ENCODE measurements at places on chromosomes 11 and 22.

DNA sequence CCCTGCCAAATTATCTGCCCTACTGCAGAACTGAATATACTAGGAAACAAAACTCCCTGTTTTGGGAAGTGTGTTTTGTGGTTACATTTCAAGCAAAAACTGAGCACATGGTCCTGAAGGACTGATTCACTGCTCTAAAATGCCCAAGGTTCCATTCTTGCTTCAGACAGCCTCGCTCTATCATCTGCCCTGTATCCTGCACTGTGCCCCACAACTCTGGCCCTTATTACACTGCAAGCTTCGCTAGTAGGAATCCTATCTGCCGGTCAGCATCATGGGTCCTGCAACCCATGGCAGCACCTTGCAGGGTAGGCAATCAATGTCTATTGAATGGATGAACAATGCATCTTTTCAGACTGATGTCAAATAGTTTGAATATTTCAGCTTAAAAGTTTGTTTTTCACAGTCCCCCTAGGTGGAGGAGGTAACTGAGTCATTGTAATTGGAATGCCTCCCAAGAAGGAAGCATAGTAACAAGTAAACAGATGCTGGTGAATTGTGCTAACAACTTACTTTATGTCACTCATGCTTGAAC, 21.3 kb downstream of the LAYN start:
- no peaks in the 10 kb centered on the region for H3K27me3 ChIP-seq
- H3K36me3 ChIP-seq, result peaks cover 25% of the 10 kb centered on the region
- no peak overlapping the region for H3K4me3 ChIP-seq
- peak overlapping the region; percentile 70 for H3K27ac ChIP-seq
- H3K4me1 ChIP-seq, result peaks cover 34% of the 10 kb centered on the region

GRCh38 chr22:33788927-33789326, 131.3 kb downstream of the LARGE1 start:
- H3K4me3 ChIP-seq, result no peak overlapping the region
- H3K36me3 ChIP-seq, result no peaks in the 10 kb centered on the region
- H3K4me1 ChIP-seq, result peaks cover 3% of the 10 kb centered on the region
- DNase-seq, result no peak

DNA sequence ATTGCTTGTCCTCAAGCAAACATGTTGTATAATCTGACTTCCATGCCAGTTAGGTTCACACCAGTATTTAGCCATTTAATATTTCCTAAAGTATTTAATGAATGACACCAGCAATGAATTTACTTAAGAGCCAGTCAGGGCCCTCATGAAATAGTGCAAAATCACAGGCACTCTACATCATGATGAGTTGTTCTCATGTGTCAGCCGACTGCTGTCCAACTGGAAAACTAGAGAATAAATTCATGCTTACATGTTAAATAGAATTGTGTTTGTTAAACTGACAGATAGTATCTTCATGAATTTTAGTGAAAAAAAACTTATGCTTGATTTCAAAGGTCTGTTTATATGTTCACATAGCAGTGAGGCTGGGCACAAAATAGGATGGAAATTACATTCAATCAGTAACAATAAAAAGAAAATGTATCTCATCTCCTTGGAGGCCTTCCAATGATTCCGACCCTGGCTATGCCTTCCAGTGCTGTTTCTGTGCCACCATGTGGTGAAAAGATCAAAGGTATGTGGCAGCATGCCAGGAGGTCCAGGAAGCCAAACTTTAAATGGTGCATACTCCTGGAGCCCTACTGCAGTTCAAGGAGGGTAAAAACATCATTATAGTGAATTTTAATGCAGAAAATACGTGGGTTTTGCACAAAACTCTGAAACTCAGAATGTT, 45.2 kb downstream of the CTSC start:
- no peak overlapping the region for H3K4me3 ChIP-seq
- no peaks in the 10 kb centered on the region for H3K27me3 ChIP-seq
- no peak overlapping the region for H3K27ac ChIP-seq
- peaks cover 6% of the 10 kb centered on the region for H3K4me1 ChIP-seq
- peak; percentile 27 for DNase-seq
- H3K36me3 ChIP-seq, result no peaks in the 10 kb centered on the region

- peaks cover 12% of the 10 kb centered on the region for H3K36me3 ChIP-seq
- no peaks in the 10 kb centered on the region for H3K27me3 ChIP-seq
- H3K4me3 ChIP-seq, result no peak overlapping the region
- DNase-seq, result no peak
- peaks cover 15% of the 10 kb centered on the region for H3K4me1 ChIP-seq
These were observed 3.9 kb downstream of the RHBDD3 start for GRCh38 chr22:29263791-29264276.

GRCh38 chr22:43720716-43721115, 91.4 kb downstream of the EFCAB6 start:
- no peaks in the 10 kb centered on the region for H3K27me3 ChIP-seq
- no peaks in the 10 kb centered on the region for H3K36me3 ChIP-seq
- H3K4me1 ChIP-seq, result no peaks in the 10 kb centered on the region

DNA sequence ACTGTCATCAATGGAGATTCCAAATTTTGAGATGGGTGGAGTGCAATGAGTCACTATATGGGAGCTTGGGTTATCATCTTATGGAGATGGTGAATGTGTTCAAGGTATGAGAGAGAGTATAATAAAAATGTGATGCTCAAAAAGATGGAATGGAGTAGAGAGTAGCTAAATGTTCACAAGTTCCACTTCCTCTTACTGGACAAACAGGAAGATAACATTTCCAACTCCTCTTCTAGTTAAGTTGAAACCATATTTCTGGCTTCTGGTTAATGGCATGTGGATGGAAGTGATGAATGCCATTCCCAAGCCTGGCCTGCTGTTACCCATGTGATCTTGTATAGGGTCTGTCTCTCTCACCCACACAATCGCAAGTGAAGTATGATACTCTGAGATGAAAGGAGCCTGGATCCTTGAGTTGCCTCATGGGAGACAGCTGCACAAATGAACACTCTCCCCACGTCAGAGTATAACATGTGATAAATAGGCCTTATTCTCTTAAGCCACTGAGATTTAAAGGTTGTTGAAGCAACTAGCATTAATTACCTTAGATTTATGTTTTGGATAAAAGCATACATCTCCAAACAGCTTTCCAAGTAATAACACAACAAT, 111.0 kb downstream of the RAB38 start:
- no peaks in the 10 kb centered on the region for H3K36me3 ChIP-seq
- H3K27ac ChIP-seq, result no peak overlapping the region
- DNase-seq, result peak; percentile 68
- no peaks in the 10 kb centered on the region for H3K27me3 ChIP-seq

GRCh38 chr11:111697933-111698371, 68.2 kb downstream of the PPP2R1B start:
- peaks cover 41% of the 10 kb centered on the region for H3K4me1 ChIP-seq
- H3K27ac ChIP-seq, result peak overlapping the region; percentile 36
- no peak overlapping the region for H3K4me3 ChIP-seq
- H3K36me3 ChIP-seq, result peaks cover 12% of the 10 kb centered on the region
- H3K27me3 ChIP-seq, result no peaks in the 10 kb centered on the region
- DNase-seq, result no peak

DNA sequence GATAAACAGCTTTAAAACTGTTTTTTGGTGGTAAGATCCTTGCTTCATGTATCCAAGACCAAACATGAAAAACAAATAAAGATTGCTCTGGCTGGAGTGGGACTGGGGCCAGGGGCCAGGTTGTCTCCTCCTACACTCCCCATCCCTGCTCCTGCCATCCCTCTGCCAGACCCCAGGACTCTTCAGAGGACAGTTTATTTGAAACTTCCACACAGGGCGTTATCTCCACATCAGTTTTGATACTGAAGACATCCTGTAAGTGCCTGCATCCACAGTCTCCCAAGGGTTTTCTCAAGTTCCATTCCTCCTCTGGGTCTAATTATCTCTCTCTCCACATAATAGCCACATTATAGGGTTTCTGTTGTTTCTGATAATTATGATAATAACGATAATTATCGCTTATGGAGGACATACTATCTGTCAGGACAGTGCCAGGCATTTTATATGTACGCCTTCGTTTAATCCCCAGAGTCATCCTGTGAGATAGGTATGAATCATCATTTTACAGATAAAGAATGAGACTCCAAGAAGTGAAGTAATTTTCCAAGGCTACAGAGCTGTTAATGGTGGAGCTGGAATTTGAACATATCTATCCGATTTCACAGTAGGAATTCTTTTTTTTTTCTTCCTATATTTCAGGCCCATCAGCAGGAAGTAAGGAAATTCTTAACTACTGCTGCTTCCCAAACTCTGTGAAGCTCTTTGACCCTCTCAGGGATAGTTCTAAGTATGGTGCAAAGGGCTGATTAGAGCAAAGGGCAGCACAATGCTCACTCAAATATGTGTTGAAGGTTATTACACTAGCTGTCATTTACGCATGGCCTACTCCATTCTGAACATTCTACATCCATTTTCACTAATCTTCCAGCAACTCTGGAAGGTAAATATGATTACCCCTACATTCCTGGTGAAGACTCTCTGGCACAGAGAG, 488.0 kb upstream of the CCDC90B start:
- no peak for DNase-seq
- no peak overlapping the region for H3K27ac ChIP-seq
- no peaks in the 10 kb centered on the region for H3K36me3 ChIP-seq

DNA sequence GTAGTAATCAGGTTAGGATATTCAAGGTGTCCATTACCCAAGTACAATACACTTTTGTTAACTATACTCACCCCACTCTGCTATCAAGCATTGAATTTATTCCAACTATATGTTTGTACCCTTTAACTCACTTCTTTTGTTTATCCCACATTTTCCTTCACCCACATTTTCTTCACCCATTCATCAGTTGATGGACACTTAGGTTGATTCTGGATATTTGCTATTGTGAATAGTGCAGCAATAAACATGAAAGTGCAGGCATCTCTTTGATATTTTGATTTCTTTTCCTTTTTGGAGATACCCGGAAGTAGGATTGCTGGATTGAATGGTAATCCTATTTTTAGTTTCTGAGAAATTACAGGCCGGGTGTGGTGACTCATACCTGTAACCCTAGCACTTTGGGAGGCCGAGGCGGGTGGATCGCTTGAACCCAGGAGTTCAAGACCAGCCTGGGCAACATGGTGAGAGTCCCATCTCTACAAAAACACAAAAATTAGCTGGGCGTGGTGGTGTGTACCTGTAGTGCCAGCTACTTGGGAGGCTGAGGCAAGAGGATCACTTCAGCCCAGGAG, 6.5 kb downstream of the TMEM25 start:
- H3K27me3 ChIP-seq, result no peaks in the 10 kb centered on the region
- H3K36me3 ChIP-seq, result no peaks in the 10 kb centered on the region
- no peaks in the 10 kb centered on the region for H3K4me1 ChIP-seq

- H3K27ac ChIP-seq, result no peak overlapping the region
- no peaks in the 10 kb centered on the region for H3K27me3 ChIP-seq
- H3K4me3 ChIP-seq, result no peak overlapping the region
- H3K36me3 ChIP-seq, result no peaks in the 10 kb centered on the region
- peak; percentile 78 for DNase-seq
- H3K4me1 ChIP-seq, result no peaks in the 10 kb centered on the region
These were observed 8.5 kb downstream of the RAB3IL1 start for GRCh38 chr11:61908730-61909316.

DNA sequence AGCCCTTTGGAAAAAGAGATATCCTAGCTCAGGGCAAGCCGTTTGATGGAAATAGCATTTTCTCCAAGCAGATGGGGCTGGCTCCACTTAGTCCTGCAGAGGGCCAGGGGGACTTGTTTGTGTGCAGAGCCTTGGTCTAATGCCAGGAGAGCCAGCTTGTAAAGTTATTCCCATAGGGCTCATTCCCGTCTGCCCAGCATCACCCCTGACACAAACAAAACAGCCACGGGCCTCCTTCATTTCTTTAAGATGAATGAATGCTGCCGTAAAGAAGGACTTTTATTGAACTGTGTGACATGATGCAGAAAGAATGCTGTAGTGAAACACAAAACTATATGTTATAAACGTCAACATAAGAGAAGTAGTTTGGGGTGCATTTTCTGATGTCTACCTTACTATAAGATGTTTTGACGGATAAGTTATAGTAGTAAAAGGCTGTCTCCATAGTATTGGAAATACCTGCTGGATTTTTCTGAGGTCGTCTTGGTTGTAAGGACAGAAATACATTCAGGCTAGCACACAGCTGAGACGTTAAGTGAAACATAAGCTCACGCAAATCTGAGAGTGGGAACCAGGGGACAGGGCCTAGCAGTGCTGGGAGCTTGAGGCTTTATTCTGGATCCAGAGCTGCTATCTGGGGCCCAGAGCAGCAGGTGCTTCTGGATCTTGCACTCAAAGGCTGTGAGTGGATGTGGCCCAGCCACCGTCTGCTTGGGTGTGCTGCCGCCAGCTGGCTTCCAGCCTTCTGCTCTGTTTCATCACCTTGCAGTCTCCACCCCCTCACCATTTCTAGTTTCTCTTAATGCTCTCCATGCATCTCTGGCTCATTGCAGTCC, 53.3 kb downstream of the NCAM1 start:
- no peak overlapping the region for H3K27ac ChIP-seq
- no peak overlapping the region for H3K4me3 ChIP-seq
- no peaks in the 10 kb centered on the region for H3K4me1 ChIP-seq
- H3K36me3 ChIP-seq, result no peaks in the 10 kb centered on the region

DNA sequence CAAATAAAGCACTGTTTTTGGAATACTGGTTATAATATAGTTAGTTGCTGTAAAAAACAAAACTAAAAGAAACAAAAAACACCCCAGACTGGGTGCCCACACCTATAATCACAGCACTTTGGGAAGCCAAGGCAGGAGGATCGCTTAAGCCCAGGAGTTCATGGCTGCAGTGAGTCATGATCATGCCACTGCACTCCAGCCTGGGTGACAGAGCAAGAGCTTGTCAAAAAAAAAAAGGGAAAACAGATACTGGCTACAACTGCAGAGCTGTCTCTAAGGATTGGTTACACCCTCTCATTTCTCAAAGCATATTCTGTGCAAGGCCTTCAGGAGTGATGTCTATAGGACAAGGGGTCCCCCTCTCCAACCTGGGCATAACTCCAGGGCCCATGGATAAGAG, 14.6 kb upstream of the STK33 start:
- no peaks in the 10 kb centered on the region for H3K36me3 ChIP-seq
- no peak overlapping the region for H3K4me3 ChIP-seq
- no peak overlapping the region for H3K27ac ChIP-seq
- H3K27me3 ChIP-seq, result no peaks in the 10 kb centered on the region
- peaks cover 13% of the 10 kb centered on the region for H3K4me1 ChIP-seq

GRCh38 chr11:104546501-104546900, 351.8 kb downstream of the CASP12 start:
- no peaks in the 10 kb centered on the region for H3K27me3 ChIP-seq
- H3K27ac ChIP-seq, result no peak overlapping the region
- H3K4me3 ChIP-seq, result no peak overlapping the region
- H3K4me1 ChIP-seq, result no peaks in the 10 kb centered on the region

GRCh38 chr11:125167954-125168835, 3.6 kb downstream of the PKNOX2 start:
- H3K27me3 ChIP-seq, result peaks cover 33% of the 10 kb centered on the region
- H3K4me1 ChIP-seq, result peaks cover 20% of the 10 kb centered on the region
- no peak for DNase-seq
- H3K27ac ChIP-seq, result no peak overlapping the region
- no peak overlapping the region for H3K4me3 ChIP-seq
- H3K36me3 ChIP-seq, result no peaks in the 10 kb centered on the region
